ENCODE measurements at places on chromosomes 1 and 21.

GRCh38 chr1:183281039-183281438 lies 95.0 kb downstream of the LAMC2 start:
- no peak for DNase-seq

GRCh38 chr1:118878661-118879060 lies 109.5 kb downstream of the TBX15 start:
- DNase-seq, result no peak

DNA sequence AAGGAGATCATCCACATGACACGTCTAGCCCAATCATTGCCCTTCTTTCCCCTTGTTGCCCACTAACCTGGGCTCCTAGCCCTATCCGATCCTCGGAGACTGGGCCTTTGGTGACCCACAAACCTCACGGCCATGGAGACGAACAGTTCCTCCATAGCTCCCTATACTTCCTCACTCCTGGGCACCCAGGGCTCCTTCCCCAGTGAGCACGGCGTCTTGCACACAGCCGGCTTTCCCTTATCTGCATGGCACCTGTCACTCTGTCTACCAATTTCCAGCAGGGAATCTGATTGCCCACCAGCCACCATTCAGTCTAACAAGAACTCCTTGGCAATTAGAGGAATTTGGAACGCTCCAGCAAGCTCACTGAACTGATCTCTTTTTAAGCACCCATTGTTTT lies 3.1 kb downstream of the GNG4 start:
- no peak for DNase-seq

GRCh38 chr1:89620664-89621063 lies 12.3 kb upstream of the LRRC8C start:
- no peak for DNase-seq

GRCh38 chr1:213250041-213250440 lies 199.0 kb downstream of the RPS6KC1 start:
- DNase-seq, result no peak

DNA sequence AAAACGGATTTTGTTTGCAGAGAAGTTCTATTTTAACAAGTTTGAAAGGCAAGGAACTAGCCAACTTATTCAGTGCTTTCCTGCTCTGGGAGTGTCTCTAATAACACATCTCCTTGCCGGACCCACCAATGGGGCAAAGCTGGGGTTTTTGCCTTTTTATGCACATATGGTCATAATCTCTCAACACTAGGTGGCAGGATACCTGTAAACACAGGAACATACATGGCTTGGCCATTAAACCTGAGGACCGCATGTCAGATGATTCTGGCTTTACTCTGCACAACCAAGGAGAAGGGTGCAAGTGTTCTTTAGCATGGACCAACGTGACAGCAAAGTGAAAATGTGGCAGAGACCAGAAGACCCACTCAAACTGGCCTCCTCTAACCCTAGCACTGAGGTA lies 4.9 kb downstream of the TMEM9 start:
- no peak for DNase-seq

Measured in activated T-cell treated with anti-CD3 and anti-CD28 coated beads for 24 hours (primary cell).